ENCODE measurements at places on chromosomes 12 and 14.

GRCh38 chr14:101460986-101461750 lies 100.1 kb upstream of the DIO3 start:
- DNase-seq: no peak

- DNase-seq: no peak
Measured at GRCh38 chr12:28652239-28652638, 462.0 kb downstream of the CCDC91 start.

GRCh38 chr12:74984631-74985030 lies 225.0 kb downstream of the KCNC2 start:
- no peak for DNase-seq

GRCh38 chr14:101810897-101811621 lies 49.5 kb downstream of the PPP2R5C start:
- DNase-seq: peak; percentile 61

DNA sequence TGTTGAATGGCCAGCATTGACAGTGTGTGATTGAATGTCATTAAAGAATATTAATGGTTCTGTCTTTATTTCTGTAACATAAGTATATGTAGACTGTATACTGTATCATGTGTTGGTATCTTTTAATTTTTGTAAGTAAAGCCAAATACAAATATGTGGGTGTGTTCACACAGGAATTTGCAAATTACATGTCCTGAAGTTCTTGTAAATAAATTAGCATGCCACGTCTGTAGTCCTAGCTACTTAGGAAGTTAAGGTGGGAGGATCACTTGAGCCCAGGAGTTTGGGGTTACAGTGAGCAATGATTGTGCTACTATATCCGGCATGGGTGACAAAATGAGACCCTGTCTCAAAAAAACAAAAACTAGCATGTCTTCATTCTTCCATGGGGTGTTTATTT lies 99.1 kb downstream of the KICS2 start:
- DNase-seq: no peak

Measured in hematopoietic multipotent progenitor cell treated with erythropoietin and hydrocortisone succinate and interleukin-3 and kit ligand, for 6 days (in vitro differentiated cells).